ENCODE measurements at places on chromosomes 3 and 15.
A peak's percentile ranks its signal among the peaks of the same experiment; 100 is the strongest.

DNA sequence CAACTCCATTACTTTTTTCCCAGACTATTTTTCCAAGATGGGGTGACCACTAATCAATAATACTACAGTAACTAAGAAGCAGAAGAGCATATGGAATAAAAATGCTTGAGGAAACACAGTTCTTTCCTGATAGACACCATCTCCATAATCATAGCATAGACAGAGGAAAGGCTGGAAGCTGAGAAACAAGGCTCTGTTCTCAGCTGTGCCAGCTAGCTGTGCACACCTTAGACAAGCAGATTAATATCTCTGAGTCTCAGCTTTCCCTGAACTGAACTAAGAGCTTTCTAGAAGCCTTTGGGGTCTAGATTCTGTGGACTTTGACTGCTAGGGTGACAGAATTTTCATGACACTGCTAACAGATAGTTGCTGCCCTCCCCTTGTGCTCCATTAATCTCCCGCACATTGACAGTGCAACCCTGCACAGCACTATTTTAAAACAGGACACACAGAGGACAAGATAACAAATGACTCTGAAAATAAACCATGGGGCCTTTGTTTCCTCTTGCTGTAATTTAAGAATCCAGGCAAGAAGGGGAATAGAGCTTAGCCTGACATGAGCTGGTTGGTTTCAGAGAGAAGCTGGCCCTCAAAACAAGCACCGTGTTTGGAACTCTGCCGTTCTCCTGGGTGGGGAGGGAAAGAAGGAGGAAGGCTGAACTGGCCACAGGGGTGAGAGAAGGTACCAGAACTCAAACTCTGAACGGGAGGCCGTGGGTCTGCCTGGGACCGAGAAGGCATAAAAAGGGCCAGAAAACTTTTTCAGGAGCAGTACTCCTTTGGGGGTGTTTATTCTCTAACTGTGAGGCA is 67.4 kb downstream of the ATP13A5 start:
- DNase-seq = no peak

GRCh38 chr3:45165497-45166283 is 19.5 kb upstream of the CDCP1 start:
- no peak for DNase-seq

DNA sequence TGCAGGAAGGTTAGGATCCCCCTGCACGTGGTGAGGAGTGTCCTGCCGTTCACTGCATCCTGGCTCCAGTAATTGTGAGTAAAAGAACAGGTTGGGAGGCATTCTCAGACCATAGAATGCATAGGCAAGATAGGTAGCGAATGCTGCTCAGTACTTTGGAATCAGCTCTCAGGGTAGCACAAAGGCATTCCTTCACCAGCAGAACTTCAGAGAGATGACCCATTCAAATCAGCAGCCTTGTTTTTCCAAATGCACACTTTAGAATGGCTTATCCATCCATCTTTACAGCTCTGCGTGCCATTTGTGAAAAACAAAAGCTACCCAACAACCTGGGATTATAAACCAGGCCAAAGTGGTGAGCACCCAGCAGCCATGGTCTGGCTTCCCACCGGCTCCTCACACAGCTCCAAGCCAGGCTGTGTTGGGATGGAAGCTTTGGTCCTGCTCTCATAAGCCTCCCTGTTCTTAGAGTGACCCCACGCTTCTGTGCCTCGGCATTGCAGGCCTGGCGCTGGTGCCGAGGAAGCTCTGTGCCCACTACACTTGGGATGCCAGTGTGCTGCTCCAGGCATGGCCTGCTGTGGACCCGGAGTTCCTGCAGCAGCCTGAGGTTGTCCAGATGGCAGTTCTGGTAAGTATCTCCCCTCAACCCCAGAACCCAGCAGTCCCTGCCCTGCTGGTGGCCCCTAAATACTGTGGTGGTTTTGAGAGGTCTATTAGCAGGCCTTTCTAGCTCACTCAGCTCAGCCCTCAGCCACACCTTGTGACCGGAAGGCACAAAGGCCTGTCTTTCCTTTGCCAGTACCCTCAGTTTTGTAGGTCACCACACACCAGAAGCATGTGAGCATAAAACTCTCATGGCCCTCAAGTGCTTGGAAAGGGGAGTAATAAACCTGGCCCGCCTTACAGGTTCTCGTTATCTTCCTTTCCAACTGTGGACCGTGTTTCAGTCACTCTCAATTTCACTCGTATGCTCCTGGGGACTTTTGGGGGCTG is 52.9 kb upstream of the LIMD1 start:
- no peak for DNase-seq

- no peak for DNase-seq
These were observed 6.4 kb upstream of the DNAAF4 start for GRCh38 chr15:55514414-55514850.

- no peak for DNase-seq
These were observed 171.6 kb upstream of the NR2F2 start for GRCh38 chr15:96158938-96159337.

DNA sequence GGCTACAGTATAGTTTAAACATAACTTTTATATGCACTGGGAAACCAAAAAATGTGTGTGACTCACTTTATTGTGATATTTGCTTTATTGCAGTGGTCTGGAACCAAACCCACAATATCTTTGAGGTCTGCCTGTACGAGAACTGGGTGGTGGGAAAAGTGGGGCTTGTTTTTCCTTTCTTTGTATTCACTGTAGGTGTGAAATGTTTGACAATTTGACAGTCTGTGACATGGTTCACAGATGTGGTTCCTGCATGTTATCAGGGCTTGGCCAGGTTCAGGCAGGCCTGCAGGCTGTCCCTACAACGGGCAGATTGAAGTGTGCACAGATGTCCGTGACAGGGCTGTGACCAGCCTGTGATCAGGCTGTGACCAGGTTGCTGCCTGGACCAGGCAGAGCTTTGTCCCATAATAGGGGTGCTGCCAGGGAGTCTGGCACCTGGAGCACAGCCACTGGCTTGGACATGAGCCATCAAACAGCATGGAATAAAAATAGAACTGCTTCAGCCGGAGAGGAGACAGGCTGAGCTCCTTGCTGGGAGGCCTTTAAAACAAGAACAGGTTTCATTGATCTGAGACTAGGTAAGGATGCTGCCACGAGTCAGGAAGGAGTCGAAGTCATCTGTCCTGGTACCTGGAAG is 61.0 kb downstream of the KLF13 start:
- peak; percentile 87 for DNase-seq

DNA sequence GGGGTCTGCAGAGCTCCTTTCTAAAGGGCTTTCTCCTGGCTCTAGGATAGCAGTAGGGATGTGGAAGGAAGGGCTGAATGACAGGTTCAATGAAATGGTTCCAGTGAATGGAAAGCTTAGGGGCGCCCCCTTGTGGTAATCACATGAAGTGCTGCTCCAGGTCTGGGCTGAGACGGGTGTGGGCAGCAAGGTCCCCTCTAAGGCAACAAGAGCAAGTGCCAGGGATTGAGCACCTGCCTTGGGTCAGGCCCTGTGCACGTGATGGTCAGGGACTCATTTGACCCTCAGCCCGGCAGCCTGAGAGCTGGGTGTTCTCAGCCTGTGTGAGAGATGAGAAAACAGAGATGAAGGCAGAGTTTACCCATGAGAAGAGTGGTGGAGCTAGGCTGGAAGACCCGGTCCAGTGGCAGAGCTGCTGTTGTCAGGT is 12.1 kb upstream of the CX3CR1 start:
- peak; percentile 58 for DNase-seq

DNA sequence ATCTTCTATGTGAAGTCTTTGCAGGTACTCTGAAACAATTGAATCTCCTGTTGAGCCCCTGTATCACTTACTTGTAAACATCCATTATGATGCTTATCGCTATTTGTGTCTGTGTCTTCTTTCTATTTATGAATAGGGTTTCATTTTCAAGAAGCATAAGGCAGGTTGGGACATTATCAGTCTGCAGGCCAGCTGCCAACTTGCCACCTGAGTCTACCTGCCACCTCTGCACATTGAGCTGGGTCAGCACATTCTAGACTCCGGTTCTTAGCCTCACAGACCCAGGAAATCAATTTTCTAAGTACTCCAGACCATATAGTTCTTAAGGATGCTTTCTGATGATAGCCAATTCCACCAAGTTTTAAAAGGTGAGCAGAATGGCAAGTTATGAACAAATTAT is 105.7 kb upstream of the MCTP2 start:
- DNase-seq = no peak

DNA sequence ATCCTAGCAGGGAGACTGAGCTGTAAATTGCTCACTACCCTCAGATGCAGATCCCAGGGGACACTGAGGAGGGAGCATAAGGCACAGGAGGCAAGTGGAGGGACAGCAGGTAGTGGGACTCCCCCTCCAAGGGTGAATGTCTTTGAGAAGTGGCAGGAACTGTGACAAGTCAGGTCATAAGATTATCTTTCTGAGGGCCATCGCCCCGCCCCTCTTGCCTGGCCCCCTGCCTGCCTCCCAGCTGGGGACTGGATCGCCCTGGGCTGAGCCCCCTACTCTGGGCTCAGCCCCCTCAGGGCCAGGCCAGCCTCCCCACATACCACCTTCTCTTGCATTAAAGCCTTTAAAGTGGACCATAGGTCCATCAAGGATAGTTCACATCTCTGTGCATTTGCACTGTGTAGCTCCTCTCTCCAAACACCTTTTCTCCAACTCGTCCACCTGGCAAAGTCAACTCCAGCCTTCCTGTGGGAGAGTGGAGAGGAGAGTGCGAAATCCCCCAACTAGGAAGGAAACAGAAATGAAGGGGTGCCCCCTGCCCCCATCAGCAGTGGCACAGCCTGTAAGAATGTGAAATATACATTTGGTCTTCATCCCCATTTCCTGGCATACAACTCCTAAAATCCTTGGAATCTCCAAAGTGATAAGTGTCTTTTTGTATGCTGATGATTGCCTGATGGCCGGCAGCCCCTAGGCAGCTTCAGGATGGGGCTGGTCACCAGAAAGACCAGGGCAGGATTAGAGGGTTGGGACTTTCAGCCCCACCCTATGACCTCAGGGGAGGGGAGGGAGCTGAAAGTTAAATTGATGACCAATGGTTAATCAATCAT is 14.7 kb downstream of the PIF1 start:
- DNase-seq = no peak

DNA sequence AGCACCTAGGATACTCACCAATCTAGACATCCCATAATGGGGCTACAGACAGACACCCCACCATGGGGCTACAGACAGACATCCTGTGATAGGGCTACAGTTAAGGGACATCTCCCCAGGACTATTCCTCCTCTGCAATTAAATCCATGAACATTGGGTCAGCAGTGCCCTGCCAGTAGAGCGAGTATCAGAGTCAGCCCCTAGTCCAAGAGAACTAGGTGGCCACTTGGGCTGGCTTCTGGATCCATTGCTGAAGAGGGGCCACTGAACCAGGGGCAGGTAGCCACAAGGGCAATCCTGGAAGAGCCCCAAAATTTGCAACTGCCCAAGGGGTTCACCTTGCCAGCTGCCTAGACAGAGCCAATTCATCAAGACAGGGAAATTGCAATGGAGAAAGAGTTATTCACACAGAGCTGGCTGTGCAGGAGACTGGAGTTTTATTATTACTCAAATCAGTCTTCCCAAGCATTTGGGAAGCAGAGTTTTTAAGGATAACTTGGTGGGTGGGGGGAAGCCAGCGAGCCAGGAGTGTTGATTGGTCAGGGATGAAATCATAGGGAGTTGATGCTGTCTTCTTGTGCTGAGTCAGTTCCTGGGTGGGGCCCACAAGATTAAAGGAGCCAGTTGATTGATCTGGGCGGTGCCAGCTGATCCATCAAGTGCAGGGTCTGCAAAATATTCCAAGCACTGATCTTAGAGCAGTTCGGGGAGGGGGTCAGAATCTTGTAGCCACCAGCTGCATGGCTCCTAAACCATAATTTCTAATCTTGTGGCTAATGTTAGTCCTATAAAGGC is 170.2 kb upstream of the SMAD3 start:
- no peak for DNase-seq

GRCh38 chr3:127097481-127097880 is 95.5 kb upstream of the PRR23E start:
- DNase-seq = no peak

- no peak for DNase-seq
These were observed 6.3 kb downstream of the HTR3D start for GRCh38 chr3:184037816-184038215.

- DNase-seq = peak; percentile 37
These were observed 104.6 kb downstream of the APBA2 start for GRCh38 chr15:28990390-28990789.

DNA sequence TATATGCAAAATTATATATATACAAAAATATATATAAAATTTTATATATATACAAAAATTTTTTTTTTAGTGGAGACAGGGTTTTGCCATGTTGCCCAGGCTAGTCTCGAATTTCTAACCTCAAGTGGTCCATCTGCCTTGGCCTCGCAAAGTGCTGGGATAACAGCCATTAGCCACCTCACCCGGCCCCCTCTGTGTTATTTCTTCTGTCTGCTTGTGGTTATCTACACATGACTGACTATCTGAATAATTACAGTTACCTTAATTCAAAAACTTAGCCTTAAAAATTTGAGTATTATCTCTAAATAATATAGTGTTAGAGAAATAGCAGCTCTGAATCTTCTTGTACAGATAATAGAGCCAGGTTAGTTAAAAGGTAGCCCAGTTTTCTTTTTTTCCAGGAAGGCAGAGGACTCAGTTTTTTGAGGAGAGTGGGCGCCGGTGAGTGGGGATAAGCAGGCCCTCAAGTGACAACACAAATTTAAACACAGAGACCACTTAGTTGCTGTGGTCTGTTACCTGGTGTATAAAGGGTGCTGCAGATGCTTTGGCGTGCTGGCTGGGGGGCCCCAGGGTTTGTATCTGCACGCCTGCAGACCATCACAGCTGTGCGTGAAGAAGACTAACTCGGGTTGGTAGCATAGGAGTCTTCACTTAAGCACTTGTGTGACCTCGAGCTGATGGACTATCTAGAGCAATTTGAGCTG is 83.7 kb downstream of the TRAK1 start:
- DNase-seq = no peak

DNA sequence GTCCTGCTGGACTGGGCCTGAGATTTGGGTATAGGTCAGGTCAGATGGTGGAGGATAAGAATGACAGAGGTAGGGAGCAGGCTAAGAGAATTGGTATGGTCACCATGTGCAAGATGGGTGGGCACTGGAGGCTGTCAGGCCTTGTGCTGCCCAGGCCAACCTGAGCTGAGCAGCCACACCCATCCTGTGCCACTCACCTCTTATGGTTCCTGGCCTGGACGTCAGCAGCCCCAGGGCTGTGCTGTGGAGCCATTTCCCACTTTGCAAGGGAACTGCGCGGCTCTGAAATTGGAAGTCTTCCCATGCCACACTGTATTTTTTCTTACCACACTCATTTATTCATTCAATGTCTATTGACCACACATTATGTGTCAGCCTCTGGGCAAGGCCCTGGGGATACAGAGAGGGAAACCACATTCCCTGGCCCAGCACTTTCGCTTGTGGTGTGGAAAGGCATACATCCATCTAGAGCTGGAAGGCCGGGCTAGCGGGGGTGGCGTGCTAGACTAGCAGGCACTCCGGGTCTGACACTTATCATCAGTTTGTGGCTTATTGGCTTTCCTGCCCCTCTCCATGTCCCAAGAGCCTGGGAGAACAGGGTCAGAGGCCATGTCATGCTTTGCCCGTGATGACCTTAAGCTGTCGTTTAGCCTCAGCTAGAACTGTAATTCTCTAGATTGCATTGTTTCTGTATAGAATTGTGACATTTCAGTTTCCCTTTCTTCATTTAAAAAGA is 51.1 kb upstream of the POLG start:
- DNase-seq = no peak

Measured in BE2C (cell line).